WERI-Rb-1 (cell line): ENCODE measurements at places on chromosomes 6 and 20.
A peak's percentile ranks its signal among the peaks of the same experiment; 100 is the strongest.

GRCh38 chr6:25172819-25173218 is 106.4 kb upstream of the CARMIL1 start:
- DNase-seq, result no peak

- DNase-seq, result no peak
Observed at GRCh38 chr20:46270977-46271744, 37.1 kb downstream of the CDH22 start.

- no peak for DNase-seq
Observed at GRCh38 chr20:51262240-51262639, 239.3 kb upstream of the KCNG1 start.

- no peak for DNase-seq
Observed at GRCh38 chr20:24132246-24132645, 143.7 kb upstream of the GGTLC1 start.

DNA sequence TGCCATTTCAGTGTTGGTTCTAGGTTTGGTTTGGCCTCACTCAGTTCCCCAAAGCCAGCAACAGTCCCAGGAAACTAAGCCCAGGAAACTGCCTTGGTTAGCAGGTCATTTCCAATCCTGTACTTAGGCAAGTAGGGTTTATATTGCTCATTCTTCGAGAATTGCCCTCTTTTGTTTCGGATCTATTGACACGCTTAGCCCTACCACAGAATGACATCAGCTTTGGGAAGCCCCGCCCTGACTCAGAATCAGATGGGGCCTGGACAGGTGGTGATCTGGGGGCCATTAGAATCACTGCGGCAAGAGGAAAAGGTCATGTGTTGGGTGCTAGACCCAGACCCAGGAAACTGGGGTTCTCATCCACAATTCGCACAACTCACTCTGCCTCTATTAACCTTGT is 578.2 kb downstream of the QKI start:
- no peak for DNase-seq

DNA sequence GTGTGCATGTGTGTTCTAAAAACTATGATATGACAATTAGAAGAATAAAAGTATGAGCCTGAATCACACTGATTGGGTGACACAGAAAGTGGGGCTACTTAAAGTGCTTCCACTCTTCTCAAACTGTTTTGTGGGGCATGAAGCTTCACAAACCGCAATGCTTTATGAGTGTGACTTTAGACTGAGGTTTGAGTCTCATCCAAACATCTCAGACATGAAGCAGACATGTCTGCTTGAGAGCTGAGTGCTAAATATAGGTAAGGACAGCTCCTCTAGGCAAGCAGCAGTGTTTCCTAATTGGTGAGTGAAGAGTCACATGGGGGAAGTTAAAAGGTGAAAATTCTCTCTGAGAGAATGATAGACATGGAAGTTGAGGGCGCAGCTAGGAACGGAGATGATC is 726.9 kb upstream of the CITED2 start:
- DNase-seq, result no peak

DNA sequence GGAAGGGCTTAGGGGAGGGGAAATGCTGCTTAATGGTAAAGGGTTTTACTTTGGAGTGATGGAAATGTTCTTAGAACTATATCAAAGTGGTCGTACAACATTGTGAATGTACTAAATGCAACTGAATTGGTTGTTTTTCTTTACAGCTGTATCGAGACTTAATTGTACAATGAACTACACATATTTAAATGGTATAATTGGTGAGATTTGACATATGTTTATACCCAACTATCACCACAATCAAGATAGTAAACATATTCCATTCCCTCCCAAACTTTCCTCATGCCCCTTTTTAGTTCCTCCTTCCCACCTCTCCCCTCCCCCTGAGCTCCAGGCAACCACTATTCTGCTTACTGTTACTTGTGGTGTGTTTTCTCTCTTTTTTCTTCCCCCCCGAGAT is 44.0 kb downstream of the SCAND1 start:
- no peak for DNase-seq

DNA sequence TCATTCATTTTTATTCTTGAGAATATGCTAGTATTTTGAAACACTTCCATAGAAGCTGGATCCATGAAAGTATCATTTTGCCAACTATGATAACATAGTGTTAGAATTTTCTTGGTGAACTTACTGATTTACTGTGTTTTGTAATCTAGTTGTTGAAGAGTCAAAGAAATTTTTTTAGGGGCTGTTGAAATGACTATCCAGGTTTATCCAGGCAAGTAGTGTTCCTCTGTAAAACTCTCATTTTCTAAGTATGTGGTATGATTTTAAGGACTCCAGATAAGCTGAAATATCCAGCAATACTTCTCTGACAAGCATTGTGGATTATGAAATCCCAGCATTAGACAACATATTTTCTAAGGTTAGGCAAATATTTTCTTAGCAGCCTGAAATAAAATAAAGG is 95.9 kb downstream of the GRIK2 start:
- no peak for DNase-seq

DNA sequence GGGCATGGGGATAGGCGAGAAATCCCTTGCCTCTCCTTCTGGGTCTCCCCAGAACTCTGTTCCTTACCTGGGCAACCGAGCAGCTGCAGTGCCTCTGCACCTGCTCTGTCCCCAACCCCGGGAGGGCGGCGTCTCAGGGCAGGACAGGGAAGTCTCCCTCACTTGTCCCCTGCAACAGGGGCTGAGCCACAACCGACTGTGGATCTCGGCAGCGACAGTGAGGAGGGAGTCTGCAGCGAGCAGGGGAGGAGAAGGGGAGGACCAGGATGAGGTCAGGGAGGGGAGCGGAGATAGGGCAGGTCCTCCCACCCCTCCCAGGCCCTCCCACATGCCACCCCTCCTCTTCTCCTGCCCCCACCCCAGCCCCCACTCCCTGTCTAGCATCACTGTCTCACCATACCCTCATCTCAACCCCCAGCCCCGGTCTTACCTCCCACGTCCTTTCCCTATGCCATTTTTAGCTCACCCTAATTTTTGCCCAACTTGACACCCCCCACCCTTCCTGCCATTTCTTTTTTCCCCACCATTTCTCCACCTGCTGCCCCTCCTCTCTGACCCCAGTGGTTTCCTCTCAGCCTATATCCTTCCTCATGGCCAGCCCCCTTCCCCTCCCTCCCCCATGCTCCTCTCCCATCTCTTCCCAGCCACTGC is at the start of gene TNXB:
TSS of gene TNXB (minus strand) at position 225 of the 651 bp plus-strand sequence. CDS start 11,140 bp downstream, outside the sequence.
- DNase-seq, result no peak

GRCh38 chr6:87103977-87104601 is 9.2 kb upstream of the CGA start:
- no peak for DNase-seq

- no peak for DNase-seq
Observed at GRCh38 chr6:137217801-137218472, 1.2 kb downstream of the IFNGR1 start.

DNA sequence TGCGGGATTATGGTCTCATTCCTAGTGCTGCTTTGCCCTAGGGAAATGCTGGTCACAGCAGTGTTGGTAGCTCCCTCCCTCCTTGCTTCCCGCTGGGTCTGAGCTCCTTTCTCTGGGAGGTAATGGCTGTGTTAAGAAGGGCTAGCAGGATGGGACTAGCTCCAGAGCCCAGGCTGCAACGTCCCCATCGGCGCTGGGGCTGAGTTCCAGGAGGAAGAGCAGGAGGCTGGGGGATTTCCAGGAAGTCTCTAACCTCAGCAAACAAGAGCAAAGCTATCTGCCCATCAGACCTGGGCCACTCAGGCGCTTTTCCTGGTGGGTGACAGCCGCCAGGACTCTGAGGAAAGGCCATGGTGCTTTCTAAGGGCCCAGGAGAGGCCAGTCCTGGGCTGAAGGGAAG is 174.2 kb downstream of the DLL1 start:
- DNase-seq, result no peak

DNA sequence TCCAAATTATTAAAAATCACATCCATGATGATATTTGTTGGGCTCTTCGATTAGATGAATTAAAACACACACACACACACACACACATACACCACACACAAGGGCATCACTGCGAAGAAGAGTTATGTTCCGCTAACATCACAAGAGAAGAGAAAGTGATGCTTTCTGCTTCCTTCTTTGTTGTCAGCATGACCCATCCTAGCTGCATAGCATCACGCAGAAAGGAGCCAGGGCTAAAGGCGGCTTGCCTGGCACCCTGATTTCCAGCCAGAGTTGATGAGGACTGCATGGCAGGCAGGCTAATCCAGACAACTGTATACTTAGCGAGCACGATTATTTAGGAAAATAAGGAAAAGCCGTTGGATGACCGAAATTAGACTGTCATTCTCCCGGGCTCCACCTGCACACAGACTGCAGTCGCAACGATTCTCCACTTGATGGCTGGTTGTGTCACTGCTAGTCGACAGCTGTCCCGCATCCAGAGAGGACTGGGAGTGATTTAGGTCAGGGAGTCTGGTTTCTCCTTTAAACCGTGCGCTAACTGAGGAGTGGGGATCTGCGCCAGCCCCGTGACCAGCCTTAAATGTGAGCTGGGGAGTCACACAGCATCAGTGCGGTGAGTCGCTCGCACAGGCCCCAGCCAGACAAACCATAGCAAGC is 70.6 kb upstream of the SOX4 start:
- peak; percentile 76 for DNase-seq

GRCh38 chr6:32075781-32076180 is 33.4 kb downstream of the TNXB start:
- DNase-seq, result no peak

- no peak for DNase-seq
Observed at GRCh38 chr6:87487555-87487954, 14.8 kb downstream of the SLC35A1 start.

DNA sequence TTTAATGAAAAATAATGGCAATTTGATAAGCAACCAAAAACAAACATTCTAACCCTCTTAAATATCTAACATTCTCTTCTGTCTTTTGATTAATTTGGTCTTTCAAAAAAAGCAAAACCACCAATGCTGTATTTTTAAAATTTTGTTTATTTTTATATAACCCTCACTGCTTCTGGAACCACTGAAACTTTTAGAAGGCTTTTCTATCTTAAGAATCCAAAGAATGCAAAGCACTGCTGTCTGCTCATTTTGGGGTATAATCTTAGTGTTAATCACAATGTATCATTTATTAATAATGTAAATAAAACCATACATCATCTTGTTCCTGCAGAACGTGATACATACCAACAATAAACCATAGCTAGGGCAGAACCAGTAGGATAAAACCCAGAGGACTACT is 14.0 kb downstream of the STK38 start:
- no peak for DNase-seq

- no peak for DNase-seq
Observed at GRCh38 chr6:133242637-133243585, 1.8 kb downstream of the EYA4 start.

- no peak for DNase-seq
Observed at GRCh38 chr6:36688063-36688738, 9.4 kb upstream of the RAB44 start.

- no peak for DNase-seq
Observed at GRCh38 chr6:54903884-54904283, 57.3 kb downstream of the FAM83B start.

GRCh38 chr20:8654486-8654885 is 414.4 kb upstream of the PLCB4 start:
- DNase-seq, result no peak

GRCh38 chr20:23039136-23039875 is 4.2 kb downstream of the SSTR4 start:
- no peak for DNase-seq

DNA sequence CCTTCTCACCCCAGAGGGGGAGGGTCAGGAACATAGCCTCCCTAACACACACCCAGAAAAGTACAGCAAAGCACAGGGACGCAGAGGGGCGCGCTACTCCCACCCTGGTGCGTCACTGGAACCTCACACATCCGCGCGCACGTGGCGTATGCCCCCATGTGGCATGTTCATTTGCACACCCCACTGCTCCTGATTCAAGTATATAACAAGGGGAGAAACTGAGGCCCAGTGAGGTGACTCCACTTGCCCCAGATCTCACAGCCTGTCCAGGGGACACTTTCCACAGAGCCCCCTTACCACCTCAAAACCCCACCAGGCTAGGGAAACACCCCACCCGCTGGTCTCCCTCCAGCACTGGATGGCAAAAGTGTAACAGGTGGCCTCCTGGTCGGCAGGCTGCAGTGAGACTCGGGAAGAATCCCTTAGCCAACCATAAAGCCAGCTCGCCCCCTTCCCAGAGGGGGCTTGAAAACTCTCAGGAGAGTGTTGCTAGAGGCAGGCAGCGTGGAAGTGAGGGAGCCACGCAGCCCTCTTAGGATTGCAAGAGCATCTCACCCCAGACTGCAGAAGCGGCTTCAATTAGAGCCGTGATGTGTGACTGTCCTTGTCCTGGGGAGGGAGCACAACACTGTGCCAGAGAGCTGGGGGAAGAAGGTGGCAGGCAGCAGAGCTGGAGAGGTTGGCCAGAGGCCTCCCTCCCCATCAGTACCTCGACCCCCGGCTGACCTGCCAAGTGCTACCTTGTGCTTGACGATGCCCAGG is at the start of gene GRM4:
TSS of gene GRM4 (minus strand) at position 67 of the 762 bp plus-strand sequence. CDS start 12,591 bp downstream, outside the sequence.
- DNase-seq, result peak; percentile 58

- no peak for DNase-seq
Observed at GRCh38 chr20:53405139-53405538, 188.5 kb downstream of the ZNF217 start.

- DNase-seq, result peak; percentile 12
Observed at GRCh38 chr6:95133578-95133977, 443.8 kb upstream of the MANEA start.

DNA sequence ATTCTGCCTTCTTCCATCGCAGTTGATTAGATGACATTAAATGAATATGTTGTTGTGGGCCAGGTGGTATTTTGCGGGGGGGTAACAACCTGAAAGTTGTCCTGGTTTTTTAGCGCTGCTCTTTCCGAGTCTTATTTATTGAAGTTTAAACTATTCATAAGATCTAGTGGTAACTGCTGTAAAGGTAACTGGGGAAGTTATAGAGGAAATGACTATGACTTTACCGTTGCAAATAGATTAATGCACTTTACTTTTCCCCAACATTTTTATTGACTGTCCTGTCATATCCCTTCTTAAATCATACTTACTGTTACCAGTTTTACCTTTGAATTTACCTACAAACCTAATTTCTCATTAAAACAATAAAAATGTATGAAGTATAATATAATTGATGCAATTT is 173.4 kb downstream of the ARID1B start:
- DNase-seq, result no peak

GRCh38 chr6:33427585-33428223 is 7.8 kb downstream of the SYNGAP1 start:
- peak; percentile 55 for DNase-seq

- DNase-seq, result no peak
Observed at GRCh38 chr20:46324379-46324778, 16.1 kb upstream of the CDH22 start.

DNA sequence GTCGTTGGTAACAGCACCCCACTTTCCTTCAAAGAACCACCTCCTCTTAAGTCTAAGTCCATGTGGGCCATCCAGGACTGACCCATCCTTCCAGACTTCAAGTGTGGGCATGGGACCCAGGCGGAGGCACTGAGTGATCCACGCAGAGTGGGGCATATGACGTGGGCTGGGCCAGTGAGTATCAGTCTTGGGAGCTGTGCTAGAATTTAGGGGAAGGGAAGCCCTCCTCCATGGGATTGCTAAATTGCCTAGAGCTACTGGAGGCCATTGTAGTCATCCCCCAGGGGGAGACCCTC is 35.3 kb upstream of the KCNB1 start:
- DNase-seq, result no peak

GRCh38 chr6:145798530-145798929 is 16.1 kb downstream of the FBXO30 start:
- DNase-seq, result no peak

GRCh38 chr20:33441142-33441955 is 2.2 kb downstream of the SNTA1 start:
- DNase-seq, result no peak

- DNase-seq, result no peak
Observed at GRCh38 chr6:116385459-116385802, 14.7 kb downstream of the DSE start.
